ENCODE measurements at places on chromosomes 6 and 20.
A peak's percentile ranks its signal among the peaks of the same experiment; 100 is the strongest.

GRCh38 chr6:15508931-15509330 is 153.9 kb downstream of the DTNBP1 start:
- DNase-seq: no peak

DNA sequence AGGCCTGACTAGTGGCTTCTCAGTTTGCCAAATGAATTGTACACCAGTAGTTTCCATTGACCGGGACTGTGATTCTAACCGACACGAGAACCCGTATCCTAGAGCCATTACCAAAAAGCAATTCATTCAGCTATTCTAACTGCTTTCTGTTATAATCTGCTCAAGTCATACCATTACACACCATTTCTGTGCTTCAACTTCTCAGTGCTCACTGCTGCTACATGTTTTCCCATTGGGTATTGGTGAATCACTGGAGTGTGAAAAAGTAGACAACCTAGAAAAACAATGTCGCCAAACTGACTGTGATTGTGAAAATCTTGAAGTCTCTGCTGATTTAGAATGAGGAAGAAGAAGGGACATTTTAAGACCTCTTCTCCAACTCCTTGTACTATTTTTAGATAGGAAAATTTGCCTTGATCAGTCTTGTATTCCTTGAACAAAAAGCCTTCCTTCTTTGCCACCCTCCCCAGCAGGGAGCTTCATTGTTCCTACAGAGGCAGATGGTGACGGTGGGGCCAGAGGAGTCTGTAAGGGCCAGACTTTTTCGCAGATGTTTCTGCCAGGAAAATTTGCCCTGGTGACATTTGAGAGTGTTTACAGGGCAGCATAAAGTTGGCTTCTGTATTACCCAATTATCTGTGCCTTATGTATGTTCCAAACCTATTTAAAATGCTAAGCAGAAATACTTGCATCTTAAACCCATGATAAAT is 31.7 kb upstream of the MAP3K4 start:
- DNase-seq: peak; percentile 99

DNA sequence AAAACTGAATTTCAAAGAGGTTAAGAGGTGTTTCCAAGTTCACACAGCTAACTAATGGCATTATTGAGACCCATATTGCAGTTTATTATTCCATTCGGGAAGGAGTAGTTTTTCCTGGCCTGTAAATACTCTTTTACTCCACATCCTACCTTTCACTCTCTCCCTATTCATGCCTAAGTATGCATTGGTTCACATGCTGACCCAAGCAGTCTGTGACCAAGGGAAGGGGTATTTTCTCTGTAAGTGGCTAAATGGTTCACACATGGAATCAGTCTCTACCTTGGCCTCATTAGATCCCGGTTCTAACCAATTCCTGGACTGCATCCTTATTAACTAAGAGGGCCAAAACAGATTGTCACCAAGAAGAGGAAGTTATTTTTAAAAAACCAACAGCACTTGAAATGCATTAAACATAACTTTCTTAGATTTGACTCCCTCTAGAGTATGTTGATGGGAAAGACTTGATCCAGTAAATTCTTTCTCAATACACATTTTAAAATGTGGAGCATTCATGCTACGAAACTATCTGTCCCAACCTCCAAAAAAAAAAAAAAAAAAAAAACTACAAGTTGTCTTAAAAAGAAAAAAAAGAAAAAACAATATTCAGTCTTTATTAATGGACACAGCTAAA is 17.8 kb upstream of the RSPO3 start:
- no peak for DNase-seq

DNA sequence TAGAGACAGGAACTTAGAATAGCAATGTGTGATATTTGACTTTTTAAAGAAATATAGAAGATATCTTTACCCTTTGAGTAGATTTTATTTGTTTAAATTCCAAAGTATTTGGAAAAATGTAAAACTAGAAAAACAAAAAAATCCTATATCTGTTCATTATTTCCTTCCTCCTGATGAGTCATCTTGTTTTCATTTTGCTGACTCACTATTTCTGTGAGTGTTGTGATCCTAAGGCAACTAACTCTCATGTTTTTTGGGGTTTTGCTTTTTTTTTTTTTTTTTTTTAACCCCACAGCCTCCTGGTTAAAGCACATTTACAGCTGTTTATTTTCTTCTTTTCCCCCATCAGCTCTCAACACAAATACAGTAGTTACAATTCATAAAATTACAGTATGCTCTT is 37.8 kb upstream of the THEMIS start:
- no peak for DNase-seq

DNA sequence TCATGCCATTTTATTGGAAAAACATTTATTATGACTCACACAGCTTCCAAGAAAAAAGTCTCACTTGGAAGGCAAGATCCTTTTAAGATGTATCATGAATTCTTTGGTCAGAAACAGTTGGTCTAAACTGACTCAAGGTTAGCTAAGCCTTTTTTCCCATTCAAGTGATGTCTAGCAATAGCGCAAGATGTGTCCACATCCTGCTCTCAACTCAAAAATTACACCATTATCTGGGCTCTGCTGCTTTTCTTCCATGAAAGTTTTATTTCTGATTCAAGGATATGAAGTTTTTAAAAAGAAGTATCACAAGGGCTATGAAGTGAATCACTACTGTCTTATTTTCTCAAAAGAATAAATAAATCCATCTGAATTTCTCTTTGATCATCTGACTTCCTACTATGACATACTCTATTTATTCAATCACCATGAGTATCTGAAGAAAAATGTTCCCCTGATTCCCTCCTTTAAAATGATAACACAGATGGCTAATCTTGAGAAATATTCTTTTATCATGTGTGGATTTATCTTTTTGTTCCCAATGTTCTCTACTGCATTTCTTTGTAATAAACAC is 139.2 kb downstream of the AHI1 start:
- no peak for DNase-seq

- DNase-seq: no peak
These were observed 62.4 kb downstream of the TPD52L1 start for GRCh38 chr6:125216015-125216414.

DNA sequence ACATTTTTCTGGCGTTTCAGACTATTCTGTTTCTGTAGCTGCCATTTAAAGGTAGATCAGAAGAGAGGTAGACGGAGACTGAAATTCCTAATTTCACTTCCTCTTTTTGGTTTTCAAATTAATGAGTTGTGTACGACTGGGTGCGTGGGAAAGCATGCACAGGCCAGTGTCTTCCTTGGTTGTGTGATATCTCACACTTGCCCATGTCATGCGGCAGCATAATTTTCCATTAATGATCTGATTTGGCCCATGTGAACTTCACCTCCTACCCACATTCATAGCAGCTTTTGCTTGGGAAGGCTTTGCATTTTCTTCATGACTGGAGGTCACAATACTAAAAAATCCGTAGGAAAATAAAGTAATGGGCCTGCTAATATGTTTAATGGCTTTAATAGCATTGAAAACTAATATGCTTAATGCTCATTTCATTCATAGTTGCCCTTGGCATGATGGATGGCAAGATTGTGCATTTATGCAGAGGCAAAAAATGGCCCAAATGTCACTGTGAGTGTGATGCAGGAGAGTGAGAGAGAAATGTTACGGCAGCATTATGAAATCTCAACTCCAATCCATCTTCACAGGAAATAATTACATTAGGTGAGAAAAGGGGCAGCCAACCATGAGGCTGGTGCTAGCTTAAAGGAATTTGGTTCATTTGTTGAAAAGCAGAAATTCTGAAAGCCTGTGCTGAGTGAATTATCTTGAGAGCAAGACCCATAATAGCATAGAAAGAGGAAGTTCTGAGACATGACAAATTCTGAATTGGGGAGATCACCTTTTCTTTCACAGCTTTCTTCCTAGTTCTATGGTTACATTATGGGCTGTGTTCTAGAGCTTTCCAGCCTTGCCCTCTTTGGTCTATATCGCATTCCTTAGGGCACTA is 69.0 kb upstream of the UST start:
- no peak for DNase-seq

DNA sequence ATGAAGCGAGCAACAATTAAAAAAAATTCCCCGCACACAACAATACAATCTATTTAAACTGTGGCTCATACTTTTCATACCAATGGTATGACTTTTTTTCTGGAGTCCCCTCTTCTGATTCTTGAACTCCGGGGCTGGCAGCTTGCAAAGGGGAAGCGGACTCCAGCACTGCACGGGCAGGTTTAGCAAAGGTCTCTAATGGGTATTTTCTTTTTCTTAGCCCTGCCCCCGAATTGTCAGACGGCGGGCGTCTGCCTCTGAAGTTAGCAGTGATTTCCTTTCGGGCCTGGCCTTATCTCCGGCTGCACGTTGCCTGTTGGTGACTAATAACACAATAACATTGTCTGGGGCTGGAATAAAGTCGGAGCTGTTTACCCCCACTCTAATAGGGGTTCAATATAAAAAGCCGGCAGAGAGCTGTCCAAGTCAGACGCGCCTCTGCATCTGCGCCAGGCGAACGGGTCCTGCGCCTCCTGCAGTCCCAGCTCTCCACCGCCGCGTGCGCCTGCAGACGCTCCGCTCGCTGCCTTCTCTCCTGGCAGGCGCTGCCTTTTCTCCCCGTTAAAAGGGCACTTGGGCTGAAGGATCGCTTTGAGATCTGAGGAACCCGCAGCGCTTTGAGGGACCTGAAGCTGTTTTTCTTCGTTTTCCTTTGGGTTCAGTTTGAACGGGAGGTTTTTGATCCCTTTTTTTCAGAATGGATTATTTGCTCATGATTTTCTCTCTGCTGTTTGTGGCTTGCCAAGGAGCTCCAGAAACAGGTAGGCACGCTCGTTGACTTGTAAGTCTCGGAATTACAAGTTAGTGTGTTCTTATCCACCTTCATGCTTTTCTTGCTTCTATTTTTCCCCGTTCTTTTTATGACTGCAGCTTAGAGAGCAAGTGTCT is at the start of gene EDN1:
TSS of gene EDN1 (plus strand) at position 429 of the 888 bp plus-strand sequence. CDS start at position 698, 269 bp downstream.
- peak; percentile 55 for DNase-seq

GRCh38 chr20:50427719-50428083 is 82.5 kb upstream of the PTPN1 start:
- DNase-seq: no peak

- no peak for DNase-seq
These were observed 38.7 kb downstream of the KAT14 start for GRCh38 chr20:18176318-18176785.

GRCh38 chr6:33578588-33579011 is 1.5 kb downstream of the BAK1 start:
- no peak for DNase-seq

- no peak for DNase-seq
These were observed 49.3 kb upstream of the MYL9 start for GRCh38 chr20:36491901-36492617.

DNA sequence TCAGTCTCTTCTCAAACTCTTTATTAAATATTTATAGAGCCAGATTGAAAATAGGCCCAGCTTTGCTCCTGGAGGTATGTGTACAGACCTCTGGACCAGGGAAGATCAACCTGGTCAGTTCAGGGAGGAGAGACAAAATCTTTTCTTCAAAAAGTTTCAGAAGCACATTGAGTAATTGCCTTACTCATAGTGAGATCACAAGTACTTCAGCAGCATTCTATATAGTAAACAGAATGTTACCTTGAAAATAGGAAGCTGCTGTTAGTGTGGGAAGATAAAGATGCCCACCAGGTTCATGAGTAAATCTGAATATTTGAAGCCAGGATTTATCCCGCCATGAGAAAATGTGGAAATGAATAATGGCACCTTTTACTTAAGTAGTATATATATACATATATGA is 665.9 kb upstream of the CITED2 start:
- DNase-seq: no peak

- DNase-seq: no peak
These were observed 466.5 kb upstream of the GJE1 start for GRCh38 chr6:141666187-141666586.

DNA sequence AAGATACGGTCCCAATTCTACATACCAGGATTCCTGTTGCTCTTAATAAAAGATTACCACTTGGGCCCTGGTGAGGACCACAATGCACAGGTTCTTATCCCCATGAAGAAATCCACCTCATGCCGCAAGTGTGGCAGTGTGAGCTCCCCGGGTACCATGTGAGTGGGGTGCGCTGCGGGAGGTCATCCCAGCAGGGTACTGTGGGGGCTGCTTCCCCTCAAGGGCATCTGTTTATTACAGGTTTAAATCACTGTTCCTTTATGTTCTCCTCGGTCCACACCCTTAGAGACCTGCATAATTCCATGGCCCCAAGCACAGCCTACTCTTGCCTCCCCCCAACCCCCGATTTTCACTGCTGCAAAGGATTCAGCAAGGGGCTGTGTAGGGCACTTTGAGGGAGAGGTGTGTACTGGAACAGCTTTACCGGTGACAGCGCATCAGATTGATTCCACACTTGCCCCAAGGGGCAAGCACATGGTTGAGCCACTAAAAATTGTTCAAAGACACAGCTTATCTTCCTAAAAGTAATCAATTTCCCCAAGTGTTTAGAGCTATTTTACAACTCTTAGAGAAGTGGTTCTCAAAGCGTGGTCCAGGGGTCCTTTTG is 6.2 kb downstream of the DIDO1 start:
- no peak for DNase-seq

- DNase-seq: no peak
These were observed 198.0 kb downstream of the RNF144B start for GRCh38 chr6:18585032-18585573.

DNA sequence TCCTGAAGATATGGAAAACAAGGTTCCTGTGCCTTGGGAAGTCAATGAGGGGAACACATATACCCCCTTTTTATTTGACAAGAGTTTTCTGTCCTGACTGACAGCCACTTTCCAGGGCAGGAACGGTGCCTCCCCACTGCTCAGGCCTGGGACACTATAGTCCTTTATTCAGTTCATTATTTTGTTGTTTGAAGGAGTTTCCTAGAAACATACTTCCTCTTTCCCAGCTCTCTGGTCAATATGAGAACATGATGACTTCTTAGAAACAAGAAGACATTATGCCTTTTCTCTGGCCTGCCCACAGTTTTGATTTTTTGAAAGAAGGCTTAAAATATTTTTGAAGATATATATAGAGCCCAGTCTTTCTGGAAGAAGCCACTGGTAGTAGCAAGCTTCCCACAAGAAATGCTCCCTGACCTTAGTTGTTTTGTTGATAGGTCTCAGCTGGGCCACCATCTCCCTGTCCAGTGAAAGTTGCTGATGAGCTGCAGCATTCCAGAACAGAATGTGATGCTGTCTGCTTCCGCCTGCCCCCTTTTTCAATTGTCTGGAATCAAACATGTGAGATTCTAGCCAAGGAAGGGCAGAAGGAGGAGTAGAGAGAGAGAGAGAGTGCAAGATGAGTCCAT is 350.0 kb upstream of the PRND start:
- no peak for DNase-seq

DNA sequence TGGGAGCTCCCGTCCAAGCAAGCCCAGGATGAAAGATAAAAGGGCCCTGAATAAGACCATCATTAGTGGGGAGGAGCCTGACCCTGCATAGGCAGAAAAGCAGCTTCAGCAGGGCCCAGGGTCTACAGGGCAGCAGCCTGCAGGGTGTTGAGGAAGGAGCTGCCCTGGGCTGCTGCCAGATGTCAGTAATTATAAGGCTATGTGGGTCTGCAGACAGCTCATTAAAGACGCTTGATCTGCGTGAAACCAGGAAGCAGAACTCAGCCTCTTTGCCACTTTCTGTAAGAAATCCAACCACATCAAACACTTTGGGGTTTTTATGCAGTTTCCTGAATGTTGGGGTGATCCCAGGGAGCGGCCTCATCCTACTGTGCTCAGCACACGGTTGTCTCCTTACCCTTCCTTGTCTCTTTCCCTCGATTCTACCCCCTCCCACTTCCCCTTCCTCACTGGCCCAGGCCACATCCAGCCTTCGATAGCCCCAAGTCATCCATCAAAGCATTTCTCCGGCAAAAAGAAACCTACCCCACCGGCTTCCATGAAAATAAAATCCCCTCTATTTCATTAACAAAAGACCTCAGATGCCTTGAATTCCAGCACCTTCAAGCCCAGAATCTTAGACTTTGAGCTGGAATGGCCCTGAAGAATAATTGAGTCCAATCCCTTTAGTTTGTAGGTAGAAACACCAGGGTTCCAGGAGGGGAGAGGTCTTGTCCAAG is 1.0 kb upstream of the TGM6 start:
- DNase-seq: no peak

- no peak for DNase-seq
These were observed 104.2 kb upstream of the QKI start for GRCh38 chr6:163310096-163310972.
